Activated CD4-positive, alpha-beta T cell treated with anti-CD3 and anti-CD28 coated beads, Interleukin-2, amount 10 ng/mL, durations not matched to agents 24 days and 14 days (primary cell): ENCODE measurements at places on chromosomes 2 and 18. TPM values are rescaled to one million over a fixed set of nuclear protein-coding genes. Genes with fewer than 3 reads are reported as not detected.
A peak's percentile ranks its signal among the peaks of the same experiment; 100 is the strongest.

DNA sequence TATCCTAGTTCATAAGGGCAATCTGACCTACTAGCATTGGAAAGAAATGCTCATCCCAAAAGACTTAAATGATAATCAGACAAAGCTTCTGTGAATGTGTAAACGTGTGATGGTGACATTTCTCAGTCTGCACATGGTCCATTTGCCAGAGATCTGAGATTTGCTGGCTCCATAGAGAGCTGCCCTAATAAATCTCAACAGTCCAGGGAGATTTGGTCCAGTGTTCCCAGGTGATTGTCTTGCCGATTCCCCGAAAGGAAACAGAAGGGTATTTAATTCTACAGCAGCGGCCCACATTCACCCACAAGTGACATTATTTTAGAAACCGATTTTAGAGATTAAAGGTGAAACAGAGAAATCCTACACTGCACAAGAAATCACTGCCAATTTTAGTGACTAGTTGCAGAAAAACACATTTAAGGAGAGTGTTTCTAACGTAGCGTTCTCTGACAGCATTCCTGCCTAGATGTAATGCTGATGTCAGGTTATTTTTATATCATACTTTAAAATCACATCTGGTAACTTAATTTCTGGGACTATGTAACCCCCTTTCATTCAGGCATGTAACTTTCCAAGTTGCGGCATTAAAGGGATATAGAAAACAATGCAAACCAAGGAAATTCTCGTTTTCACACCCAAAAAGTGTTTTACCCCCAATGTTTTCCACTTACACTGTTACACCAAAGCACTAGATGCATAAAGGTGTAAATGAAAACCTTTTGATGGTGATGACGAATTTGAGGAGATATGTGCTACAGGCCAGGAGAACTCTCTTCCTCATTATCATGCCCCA lies 231.9 kb upstream of the FN1 start:
- DNase-seq, result peak; percentile 11

DNA sequence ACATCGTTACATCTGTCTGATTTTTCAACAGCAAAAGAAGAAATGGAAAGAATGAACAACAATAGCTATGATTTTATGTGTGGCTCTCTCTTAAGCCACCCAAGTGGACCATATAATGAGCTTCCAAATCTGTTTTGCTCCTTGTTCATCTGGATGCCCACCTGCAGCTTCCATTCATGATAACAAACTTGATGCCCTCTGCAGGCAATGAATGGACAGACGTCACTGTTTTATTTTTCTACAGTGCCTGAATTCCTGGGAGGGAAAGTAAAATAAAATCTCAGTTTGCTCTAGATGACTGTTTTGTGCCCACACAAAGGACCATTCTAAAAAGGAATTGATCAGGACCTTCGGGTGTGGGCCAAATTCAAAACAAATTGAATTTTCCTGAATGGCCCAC lies 5.0 kb downstream of the MREG start:
- no peak for DNase-seq

GRCh38 chr18:63467699-63468098 lies 9.1 kb upstream of the SERPINB5 start:
- no peak for DNase-seq

GRCh38 chr2:141523199-141523598 lies 607.6 kb downstream of the LRP1B start:
- no peak for DNase-seq

DNA sequence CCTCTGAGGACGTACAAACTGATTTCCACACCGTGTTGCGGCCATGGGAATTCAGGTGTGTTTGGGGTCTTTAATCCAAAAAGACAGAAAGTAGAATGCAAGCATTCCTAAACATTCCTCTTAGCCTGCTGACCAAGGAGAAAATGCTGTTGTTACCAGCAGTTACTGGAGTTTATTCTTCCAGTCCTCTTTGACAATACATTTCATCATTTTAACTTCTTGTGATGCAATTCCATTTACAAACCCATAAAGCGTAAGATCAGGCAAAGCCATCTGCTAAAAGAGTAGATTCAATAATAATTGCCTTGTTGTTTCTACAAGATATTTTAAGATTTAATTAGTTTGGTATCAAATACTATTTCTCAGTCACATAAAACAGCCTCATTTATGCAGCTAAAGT lies 32.7 kb downstream of the SPIRE1 start:
- no peak for DNase-seq

DNA sequence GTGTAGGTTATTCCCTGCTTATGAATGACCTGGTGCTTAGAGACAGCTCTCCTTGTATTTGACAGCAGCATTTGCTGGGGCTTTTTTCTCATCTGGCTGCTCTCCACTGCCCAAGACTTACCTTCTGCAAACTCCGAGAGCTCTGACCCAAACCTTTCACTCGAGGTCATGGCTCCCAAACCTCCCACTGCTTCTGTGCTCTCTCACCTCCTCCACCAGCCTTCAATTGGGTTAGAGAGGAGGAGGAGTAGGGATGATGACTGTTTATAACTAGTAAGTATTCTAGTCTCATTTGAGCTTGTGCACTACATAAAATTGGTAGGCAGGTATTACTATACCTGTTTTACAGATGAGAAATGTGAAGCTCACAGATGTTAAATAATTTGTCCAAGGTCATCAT lies 40.1 kb downstream of the LIMS1 start:
- no peak for DNase-seq

DNA sequence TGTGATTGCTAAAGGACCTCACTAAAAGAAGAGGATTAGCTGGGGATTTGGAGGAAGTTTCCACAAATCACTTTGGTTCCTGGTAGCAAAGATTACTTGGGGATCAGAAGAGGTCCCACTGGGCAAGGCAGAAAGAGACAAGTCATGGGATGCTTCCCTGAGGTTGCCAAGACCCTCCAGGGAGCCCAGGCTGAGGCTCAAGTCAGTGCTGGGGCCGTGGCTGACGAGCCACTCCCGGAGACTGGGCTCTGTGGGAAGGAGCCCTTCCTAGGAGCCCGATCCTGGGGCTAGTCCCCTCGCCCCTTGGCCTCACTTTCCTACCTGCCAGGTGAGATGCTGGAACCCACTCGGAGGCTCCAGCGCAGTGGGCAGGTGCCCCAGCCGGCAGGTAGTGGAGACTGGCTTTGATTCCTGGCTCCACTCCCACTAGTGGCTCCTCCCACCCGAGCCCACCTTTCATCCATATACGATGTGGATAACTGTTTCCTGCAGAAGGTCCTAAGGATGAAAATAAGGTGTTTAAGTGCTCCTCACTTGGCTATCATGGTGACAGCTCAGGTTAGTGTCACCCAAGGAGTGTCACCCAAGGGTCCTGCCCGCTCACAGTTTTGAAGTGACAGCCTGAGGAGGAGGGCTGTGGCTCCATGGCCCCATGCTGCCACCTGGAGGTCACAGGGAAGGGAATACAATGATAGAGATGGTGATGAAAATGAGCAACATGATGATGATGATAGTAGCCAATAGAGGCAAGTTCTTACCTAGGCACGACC lies 100.5 kb downstream of the CAPN13 start:
- peak; percentile 89 for DNase-seq

- no peak for DNase-seq
Observed at GRCh38 chr2:66437691-66438497, 3.0 kb downstream of the MEIS1 start.

DNA sequence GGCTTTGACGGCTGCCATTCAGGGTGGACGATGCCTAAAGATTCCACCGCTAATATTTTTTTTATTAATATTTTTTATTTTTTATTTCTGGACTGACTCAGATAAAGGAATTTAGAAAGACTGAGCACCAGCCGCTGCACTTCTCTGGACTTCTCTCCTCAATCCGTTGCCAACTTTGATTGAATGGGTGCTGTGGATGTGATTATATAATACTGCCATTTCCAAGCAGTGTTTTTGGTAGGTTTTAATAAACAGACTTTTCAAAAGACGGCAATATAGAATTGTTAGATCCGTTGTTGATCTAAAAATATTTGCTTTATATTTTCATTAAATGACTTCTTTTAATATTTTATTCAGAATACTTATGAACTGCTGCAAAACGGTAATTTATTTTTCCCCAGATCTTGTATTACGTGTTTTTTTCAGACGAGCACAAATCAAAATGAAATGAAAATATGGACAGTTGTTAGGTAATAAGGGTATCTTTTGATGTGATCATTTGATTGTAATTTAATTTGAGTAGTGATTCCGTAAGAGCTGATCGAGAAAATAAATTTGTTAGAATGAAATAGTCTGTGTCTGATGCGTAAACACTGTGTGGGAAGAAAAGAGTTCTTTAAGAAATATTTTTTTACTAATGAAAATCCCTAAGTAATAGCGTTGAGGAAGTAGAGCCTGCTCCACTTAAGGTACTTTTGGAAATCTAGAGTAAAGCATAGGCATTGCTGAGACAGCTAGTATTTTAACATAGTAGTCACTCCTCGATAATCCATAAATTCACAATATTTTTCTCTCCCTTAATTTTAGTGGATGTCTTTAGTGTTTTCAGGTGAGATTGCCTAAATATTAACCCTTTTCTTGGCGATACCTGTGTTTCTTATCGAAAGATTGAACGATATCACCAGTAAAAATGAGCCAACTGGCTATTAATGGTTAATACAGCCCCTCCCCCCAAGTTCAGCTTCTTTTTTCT lies 4.4 kb downstream of the POU3F3 start:
- no peak for DNase-seq

Gene MYO3B
- total RNA-seq, result 0.95 and 1.5 TPM in 2 replicates

- no peak for DNase-seq
Observed at GRCh38 chr2:170530803-170531564, 184.2 kb upstream of the SP5 start.

DNA sequence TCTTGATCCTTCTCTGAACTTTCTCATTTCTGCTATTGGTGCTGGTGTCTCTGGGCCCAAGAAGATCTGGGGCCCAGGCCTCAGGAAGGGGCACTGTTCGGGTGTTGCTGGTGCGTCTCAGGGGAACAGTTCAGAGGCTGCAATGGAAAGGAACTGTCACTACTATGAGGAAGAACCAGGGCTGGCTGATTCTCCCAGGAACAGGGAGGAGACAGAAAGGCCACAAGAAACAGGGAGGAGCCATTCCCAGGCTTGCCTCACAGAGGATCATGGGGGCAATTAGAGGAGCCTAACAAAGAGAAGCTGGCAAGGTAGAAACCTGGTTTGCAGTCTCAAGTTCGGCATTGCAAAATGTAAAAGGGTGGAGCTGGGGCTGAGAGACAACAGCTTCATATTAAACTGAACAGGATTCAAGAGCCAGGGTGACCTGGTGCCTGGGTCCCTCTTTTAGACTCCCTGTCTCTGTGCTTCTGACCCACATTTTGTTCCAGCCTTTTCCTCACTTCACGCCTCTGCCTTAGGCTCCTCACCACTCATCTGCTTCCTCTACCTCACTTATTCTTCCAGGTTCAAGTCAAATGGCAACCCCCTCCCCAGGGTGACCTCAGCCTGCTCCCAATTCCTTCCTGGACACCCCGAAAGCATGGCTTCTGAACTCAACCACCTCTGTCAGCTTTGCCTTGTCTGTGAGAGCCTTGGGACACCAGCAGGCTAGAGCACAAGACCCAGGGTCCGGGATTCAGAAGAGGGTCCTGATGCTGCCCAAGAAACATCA lies 58.4 kb downstream of the GYPC start:
- DNase-seq, result no peak

DNA sequence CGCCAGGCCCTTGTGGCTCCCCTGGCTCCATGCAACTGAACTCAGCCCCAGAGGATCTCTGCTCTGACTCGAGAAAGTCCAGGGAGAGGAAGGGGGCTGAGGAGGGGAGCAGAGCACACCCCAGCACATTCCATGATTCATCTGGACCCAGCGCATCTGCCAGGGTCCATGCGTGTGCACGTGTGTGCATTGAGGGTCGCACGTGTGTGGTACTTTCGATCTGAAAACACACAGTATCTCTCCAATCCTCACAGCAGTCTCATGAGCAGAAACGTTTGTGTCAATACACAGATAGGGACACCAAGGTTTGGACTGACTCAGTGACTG lies 146.4 kb upstream of the ID2 start:
- no peak for DNase-seq

DNA sequence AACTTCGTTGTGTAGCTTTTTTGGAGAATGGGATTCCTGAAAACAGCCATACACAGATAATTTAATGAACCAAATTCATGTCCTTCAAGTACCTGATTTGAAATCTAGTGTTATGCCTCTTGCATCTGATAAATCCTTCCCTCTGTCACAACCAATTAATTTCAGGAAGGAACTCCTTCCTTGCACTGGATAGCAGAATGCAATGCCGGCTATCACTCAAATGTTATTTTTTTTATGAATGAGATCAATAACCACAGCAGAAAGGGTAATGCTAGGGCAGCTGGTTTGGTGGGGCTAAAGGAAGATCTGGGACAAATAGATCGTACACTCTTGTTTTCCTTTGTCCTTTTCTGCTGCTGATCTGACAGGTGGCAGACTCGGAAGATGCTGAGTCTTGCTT lies 899.5 kb upstream of the GYPC start:
- no peak for DNase-seq

Gene BOK
- 0.17 and 0.77 TPM in 2 replicates for total RNA-seq

DNA sequence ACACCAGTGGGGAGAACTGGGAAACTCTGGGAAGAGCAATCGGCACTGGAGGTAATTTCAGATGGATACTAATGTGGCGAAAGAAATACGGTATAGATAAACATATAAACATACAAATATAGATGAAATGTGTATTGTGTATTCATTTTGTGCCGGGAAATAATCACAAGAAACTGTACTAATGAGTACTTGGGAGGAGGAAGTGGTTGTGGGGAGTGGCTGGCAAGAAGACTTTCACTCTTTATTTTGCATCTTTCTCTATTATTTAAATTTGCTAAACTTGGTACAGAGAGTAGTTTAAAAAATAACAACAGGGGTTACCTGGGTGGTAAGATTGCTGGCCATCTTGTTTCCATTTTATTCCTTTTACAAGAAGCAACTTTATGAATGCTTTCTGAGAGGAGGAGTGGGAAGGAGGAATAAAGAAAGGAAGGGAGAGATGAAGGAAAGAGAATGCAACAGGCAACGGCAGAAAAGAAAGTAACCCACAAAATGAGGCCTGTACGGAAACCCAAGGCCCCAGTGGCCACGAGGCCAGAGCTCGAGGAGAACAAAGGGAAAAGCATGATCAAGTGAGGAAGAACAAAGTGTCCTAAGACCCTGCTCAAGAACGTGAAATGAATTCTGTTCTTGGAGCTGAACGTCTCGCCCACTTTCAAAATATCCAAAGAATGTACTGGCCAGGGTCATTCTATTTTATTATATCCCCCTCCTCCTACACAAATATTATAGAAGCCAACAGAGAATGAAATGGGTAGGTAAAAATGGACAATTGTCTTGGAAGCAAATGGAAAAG lies 45.2 kb downstream of the FAM178B start:
- DNase-seq, result no peak

Gene DSG1
- total RNA-seq, result not detected in 2 replicates

GRCh38 chr18:52617931-52618330 lies 277.9 kb downstream of the DCC start:
- no peak for DNase-seq

Gene EMILIN1
- total RNA-seq, result 1.1 and 1.4 TPM in 2 replicates
